Heart right ventricle (tissue), 16 donors: ENCODE measurements at places on chromosomes 3 and 15.

DNA sequence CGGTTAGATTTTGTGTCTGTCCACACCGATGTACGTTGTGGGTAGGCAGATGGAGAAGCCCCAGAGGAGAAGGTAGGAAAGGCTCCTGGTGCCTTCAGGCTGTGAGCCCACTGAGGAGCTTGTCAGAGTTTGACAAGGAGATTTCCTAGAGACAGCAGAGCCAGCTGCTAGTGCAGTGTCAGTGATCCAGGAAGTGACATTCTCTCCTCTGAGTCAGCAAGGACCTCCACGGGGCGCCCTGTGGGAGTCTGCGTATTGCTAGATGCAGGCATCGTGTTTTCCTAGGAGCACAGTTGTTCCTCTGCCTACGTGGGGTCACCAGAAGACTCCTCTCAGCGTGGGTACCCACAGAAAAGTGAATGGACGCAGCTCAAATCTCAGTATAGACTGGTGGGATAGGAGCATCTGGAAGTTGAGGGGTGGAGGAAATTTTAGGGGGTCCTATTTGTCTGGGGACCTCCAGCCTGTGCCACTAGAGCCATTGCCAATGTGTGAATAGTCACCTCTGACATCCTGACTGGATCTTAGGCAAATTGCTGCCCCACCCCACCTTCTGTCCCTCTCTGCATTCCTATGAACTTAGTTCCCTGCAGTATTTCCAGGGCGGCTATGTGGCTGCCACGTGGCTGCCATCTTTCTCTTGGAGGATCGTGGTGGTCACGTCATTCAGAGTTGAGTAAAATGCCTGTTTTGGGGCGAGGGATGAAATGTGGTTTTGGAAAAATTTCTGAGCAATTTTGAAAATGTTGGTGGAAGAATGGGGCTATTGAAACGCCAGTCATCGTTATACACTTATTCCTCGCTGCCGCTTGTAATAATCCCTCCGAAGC, 84.8 kb upstream of the KLHL25 start:
- DNase-seq: no peak

- no peak for DNase-seq
Observed at GRCh38 chr15:34890424-34890823, 79.1 kb downstream of the AQR start.

- no peak for DNase-seq
Observed at GRCh38 chr3:126216416-126216815, 36.0 kb upstream of the ALDH1L1 start.

DNA sequence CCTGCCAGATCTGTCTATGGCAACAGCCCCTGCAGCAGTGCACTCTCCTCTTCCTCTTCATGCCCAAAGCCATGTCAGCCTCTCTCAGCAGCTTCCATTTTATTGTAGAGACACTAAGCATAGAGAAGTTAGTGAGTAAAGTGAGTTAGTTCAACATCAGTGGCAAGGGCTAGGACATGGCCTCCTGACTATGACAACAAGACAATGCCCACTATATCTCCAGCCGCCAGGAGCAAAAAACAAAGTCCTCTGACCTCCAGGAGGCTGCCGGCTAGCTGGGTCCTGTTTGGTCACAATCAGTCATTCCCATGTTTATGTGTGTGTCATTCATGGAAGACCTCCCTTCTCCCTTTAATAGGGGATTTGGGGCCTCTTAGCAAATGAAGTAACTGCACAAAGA, 14.9 kb downstream of the NR1I2 start:
- DNase-seq: no peak

GRCh38 chr3:126811530-126811929, 107.5 kb downstream of the CHCHD6 start:
- DNase-seq: no peak

GRCh38 chr15:81612631-81613030, 238.6 kb upstream of the TMC3 start:
- DNase-seq: no peak

- no peak for DNase-seq
Observed at GRCh38 chr15:70777170-70777926, 14.0 kb upstream of the UACA start.

DNA sequence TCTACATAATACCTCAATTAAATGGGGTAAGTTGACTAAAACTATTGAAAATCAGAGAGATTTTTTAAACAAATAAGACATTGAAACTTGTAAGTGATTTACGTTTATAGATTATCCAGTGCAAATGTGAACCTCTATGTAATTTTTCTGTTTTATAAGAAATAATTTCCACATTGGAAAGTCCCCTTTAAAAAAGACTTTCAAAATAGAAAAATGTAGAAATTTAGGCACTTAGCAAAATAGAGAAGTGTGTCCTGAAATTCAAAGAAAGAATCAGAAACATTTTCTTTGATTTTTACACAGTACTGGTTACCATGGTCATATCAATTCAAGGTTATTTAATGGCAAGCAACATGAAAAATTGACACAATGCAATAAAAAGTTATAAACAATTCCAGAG, 290.9 kb upstream of the GPR149 start:
- no peak for DNase-seq
